ENCODE measurements at places on chromosomes 11 and 22.

GRCh38 chr11:30798547-30799236, 212.5 kb upstream of the MPPED2 start:
- DNase-seq: no peak

DNA sequence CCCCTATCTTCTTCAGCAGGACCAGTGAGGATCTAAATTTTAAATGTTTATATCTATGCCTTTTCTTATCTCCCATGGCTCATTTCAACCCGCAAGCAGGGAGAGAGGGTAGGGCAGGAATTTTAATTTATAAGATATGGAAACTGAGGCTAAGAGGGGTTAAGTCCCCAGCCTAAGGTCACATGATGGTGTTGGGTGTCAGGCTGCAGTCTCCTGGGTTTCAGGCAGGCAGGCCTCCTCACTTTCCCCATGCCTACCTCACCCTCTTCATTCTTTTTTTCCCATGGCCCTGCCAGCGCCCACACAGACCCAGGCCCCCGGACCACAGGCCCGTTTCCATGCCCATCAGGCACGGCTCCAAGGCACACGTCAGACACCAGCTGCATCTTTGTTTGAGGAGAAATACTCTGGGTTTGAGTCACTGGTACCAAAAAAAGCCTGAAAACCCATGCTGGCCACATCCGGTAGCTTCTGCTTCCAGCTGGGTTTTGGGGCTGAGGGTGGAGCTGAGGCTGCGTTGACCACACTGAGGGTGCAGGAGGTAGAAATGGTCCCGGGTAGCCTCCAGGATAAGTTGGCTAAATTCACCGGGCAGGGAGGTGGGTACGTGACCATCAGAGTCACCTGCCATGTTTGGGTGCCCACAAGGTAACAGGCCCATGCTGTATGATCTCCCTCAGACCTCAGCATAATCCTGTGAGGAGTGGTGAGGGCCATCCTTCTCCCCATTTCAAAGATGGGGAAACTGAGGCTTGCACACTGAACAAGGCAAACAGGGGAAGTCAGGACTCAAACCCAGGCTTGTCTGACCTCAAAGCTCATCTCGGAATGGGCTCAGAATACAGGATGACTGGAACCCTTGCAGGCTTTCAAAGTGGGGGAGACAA, 7.5 kb downstream of the CRYBB1 start:
- DNase-seq: peak; percentile 60

DNA sequence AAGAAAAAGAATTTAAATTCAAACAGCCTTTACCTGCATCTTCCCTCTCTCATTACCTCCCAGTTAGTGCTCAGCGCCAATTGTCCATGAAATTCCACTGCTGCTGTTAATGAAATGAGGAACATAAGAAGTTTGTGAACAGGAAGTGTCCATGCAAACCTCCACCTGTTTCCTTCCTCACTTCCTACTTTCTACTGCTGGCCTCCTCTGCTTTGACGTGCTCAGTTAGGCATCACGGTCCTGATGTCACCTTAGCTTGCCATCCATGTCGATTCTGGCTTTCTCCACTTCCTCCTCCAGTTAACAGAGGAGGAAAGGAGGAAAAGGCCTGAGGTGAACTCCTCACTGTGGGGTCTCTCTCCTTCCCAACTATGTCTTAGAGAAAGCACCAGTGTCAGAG, 26.9 kb upstream of the HTR3A start:
- DNase-seq: no peak

GRCh38 chr11:27129686-27130085, 89.1 kb downstream of the BBOX1 start:
- DNase-seq: no peak

GRCh38 chr11:87740451-87740850, 434.8 kb downstream of the RAB38 start:
- DNase-seq: no peak

GRCh38 chr11:60265373-60266214, 14.9 kb upstream of the MS4A4A start:
- peak; percentile 15 for DNase-seq

DNA sequence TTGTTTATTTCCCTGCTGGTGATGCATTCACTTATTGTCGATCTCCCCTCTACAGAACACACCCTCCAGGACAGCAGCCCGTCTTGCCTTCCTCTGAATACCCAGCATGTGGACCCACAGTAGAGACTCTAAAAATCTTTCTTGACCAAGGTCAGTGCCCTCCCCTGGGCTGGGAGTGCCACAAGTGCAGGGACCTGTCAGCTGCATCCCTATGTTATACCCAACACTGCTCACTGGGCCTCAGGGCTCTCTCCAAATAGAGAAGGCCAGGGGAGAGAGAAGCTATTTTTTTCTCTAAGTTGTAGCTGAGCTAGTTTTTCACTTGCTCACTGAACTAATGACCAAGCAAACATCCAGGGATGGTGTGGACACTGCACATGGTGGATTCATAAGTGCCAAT, 9.8 kb downstream of the KCNJ1 start:
- no peak for DNase-seq

- no peak for DNase-seq
Measured at GRCh38 chr11:30740091-30740490, 153.9 kb upstream of the MPPED2 start.

- no peak for DNase-seq
Measured at GRCh38 chr11:65559951-65560537, 1.9 kb upstream of the LTBP3 start.

DNA sequence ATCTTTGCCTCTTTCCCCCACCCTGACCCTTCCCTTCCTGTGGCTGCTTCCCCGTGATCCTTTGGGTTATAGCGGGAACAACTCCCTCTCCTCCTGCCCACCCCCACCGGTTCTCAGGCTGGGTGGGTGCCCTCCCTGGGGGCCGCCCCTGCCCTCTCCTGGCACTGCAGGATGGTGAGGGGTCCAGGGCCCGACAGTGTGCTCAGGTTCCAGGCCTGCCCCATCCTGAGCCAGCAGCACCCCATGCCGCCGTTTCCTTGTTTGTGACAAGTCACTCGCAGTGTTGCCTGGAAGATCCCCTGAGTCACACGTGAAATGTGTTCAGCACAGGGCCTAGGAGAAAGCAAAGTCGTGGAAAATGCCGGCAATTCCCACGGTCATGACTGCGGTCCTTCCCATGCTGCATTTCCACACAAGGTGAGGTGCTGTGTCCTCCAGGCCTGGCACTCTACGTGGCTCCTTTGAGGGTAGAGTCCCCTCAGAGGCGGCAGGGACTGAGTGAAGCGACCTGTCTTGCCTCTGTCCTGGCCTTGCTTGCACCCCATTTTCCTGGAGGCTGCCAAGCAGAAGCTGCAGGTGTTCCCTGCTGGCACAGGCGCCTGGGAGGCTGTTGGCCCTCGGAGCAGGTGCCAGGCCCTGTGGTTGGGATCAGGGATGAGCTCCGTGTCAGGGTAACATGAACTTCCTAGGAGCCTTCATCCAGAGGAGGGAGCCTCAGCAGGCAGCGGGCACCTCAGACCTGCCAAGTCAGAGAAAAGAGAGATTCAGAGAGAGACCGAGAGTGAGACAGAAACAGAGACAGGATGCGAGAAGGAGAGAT, 80.5 kb upstream of the LINC01488 start:
- no peak for DNase-seq

DNA sequence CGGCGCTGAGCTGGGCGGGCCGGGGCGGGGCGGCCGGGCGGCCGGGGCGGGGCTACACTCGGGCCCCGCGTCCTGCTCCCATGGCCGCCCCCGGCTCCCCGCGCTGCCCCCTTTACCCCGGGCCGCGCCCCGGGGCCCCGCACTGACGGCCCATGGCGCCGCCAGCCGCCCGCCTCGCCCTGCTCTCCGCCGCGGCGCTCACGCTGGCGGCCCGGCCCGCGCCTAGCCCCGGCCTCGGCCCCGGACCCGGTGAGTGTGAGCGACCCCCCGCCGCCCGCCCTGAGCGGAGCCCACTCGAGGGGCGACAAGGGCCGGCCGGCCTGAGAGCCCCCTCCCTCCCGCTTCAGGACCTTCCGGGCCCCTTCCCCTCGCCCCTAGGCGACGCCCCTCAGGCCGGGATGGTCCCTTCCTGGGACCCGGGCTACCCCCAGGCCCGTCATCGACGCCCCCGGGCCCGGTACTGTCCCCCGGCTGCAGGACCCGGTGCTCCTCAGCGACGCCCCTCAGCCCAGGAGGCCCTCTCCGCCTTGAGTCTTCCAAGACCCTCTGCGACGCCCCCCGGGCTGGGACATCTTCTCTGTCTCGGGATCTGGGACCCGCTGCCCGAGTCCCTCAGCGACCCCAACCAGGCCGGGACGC, at the start of gene KREMEN1:
Gene KREMEN1 (plus strand): TSS at position 57 of the 639 bp plus-strand sequence. CDS start 96 bp downstream, at position 153.
- no peak for DNase-seq

DNA sequence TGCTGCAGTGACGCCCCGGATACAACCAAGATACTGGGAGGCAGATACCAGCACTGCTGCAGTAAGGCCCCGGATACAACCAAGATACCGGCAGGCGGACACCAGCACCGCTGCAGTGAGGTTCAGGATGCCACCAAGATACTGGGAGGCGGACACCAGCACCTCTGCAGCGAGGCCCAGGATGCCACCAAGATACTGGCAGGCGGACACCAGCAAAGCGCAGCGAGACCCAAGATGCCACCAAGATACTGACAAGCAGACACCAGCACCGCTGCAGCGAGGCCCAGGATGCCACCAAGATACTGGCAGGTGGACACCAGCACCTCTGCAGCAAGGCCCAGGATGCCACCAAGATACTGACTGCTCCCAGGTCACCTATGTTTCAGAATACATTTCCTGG, 225.2 kb downstream of the BRD1 start:
- no peak for DNase-seq

- no peak for DNase-seq
Measured at GRCh38 chr11:33879375-33879774, 12.5 kb downstream of the LMO2 start.

GRCh38 chr11:93766504-93766903, 17.6 kb upstream of the MED17 start:
- no peak for DNase-seq

GRCh38 chr11:39345834-39346442, 2113.5 kb downstream of the LRRC4C start:
- no peak for DNase-seq

- DNase-seq: no peak
Measured at GRCh38 chr11:119685111-119685746, 43.8 kb downstream of the NECTIN1 start.

- DNase-seq: no peak
Measured at GRCh38 chr11:134836561-134836960, 424.5 kb upstream of the B3GAT1 start.

GRCh38 chr22:47390026-47390970, 627.8 kb downstream of the TBC1D22A start:
- no peak for DNase-seq

DNA sequence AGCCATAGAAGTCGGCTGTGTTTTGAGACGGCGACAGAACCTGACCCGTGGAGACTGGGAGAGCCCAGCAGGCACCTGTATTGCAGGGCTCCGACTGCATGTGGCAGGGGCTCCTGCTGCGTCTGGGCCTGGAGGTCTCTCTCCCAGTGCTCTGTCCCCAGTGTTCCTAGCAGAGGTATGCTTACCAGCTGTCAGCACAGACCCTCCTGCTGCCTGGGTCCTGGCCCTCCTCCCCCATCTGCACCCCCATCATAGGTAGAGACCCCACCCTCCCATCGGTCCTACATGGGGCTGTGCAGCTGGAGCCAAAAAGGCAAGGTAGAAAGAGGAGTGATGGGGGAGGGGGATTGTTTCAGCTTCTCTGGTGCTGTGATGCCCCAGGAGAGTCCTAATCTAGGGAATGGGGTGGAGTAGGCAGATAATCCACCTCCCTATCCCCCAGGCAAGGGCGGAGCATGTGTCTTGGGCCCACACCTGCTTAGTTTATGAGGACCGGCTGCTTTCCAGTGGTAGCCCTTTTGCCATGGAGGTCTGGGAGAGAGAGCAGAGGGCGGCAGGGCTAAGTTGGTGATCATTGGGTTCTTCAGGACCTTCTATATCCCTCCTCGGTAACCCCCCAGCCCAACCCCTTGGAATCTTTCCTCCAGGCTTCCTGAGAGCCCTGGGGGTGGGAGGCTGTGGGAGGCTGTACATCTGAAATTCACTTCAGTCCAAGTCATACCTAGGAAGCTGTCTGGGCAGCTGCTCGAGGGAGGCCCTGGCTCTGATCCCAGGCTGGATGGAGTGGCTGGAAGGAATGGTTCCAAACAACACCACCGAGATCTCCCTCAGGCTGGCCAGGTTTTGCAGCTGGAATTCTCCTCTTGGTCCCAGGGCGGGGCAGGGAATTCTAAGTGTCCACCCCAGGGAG, 5.3 kb downstream of the SLC7A4 start:
- DNase-seq: no peak

- DNase-seq: no peak
Measured at GRCh38 chr11:4049006-4049405, 45.6 kb upstream of the RRM1 start.

Data from activated CD4-positive, alpha-beta T cell treated with anti-CD3 and anti-CD28 coated beads, Interleukin-2, amount 10 ng/mL, durations not matched to agents 7 days and 5 days (primary cell).